Right ventricle myocardium superior (tissue), 1 donor: ENCODE measurements at places on chromosomes 16 and 17. TPM values are rescaled to one million over a fixed set of nuclear protein-coding genes. Genes with fewer than 3 reads are reported as not detected.

- no peak for DNase-seq
Observed at GRCh38 chr16:78105517-78105916, 6.1 kb downstream of the WWOX start.

GRCh38 chr17:67260170-67260987 lies 15.4 kb upstream of the HELZ start:
- DNase-seq, result peak; percentile 47

GRCh38 chr16:82741073-82741615 lies 114.4 kb downstream of the CDH13 start:
- no peak for DNase-seq

DNA sequence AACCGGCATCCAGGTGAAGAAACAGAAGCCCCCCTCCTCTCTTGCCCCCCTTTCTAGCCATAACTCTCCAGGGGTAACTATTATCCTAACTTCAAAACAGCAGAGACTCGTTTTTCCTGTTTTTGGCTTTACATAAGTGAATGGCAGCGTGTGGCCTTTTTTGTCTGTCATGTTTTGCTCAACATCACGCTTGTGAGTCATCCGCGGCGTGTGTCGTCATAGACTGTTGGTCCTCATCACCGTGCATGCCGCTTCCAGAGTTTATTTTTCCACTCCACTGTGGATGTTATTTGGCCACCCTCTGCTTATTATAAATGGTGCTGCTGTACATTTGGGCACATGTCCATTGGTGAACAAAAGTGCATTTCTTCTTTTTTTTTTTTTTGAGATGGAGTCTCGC lies 52.6 kb downstream of the ERN1 start:
- peak; percentile 75 for DNase-seq

RPGRIP1L gene
- 2.0 TPM for total RNA-seq

ADAP2 gene
- total RNA-seq, result 7.6 TPM

DNA sequence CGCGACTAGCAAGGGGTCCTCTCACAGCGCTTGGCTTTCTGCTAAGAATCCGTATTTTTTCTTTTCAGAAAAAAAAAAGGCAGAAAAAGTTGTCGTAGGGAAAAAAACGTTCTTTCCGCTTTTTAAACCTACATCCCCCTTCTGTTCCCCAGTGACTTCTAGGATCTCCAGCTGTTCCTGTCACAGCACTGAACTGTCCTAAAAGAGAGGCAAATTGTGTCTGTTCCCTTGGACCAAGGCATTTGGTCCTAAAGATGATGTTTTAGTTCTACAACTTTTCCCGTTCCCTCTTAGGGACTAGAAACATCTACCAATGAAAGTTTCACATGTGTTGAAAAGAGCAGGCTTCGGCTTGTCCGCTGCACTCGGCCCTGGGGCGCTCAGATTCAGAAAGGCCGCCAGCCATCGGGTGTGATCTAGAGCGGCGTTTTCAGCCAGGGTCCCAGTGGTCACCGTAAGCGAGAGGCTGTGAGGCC lies 100.7 kb upstream of the CHMP6 start:
- DNase-seq, result peak; percentile 46

DNA sequence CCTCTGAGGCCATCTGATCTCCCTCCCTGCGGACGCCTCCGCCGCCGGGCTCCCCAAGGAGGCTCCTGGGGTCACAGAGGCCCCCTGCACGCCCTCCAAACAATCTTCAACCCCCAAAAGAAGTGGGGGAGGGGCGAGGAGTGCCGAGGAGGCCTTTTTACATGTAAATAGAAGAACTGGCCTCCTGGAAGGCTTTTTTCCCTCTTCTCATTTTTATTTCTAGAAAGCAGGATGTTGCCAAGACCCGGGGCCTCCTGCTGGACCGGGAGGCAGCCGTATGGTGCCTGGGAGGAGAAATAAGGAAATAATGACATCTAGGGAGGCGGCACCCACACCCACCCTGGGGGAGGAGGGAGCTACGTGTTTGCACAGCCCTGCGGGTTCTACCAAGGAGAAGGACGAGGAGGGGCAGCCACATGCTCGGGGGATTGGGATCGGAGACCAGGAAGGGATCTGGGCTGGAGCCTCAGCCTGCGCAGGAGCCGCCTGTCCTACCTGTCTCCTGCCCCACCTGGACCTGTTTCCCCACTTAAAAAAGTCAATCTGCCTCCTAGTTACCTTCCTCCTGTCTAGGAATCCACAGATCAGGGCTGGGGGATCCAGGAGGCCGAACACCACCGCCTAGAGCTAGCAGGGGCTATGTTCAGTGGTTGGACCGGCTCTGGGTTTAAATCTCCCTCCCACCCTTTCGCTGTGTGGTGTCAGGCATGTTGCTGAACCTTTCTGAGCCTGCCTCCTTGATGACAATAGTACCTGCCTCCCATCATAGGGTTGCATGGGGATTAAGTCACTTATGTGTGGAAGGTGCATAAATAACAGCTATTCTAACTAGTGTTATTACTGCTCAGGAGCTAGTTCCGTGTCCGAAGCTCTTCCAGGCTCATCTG lies 175.7 kb upstream of the GSE1 start:
- no peak for DNase-seq

- DNase-seq, result no peak
Observed at GRCh38 chr17:70171159-70171558, 1.8 kb downstream of the KCNJ2 start.

GRCh38 chr17:74369221-74369620 lies 1.9 kb downstream of the GPR142 start:
- peak; percentile 75 for DNase-seq

KRT17 gene
- not detected for total RNA-seq

PMP22 gene
- 183 TPM for total RNA-seq

DNA sequence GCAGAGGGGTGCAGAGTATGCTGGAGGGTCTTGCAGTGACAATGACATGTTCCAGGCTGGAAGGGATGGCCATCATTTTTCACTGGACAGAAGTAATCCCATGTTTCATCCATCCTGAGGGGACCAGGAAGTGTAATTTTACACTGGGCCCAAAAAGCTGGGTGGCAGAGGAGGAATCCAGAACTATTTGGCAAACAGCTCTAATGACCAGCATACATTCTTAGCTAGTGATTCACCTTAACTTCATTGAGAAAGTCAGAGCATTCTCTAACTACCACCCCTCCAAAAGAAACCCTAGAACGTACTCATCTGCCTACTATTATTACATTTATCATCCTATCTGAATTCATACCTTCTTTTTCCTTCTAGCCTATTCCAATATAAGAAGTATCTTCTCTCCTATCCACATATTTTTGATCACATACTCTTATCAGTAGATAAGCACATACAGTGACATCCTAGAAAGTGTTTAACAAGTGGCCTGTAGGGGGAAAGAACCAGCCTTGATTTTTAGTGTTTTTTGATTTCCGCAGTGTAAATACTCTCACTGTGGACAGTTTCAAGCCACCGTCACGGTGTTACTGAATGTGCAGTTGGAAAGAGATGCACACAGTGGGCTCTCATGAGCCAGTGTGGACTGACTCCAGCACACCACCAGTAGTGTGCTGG lies 118.1 kb downstream of the FTO start:
- no peak for DNase-seq

GRCh38 chr16:81371106-81371505 lies 56.3 kb downstream of the GAN start:
- DNase-seq, result no peak

SLC6A2 gene
- not detected for total RNA-seq

DNA sequence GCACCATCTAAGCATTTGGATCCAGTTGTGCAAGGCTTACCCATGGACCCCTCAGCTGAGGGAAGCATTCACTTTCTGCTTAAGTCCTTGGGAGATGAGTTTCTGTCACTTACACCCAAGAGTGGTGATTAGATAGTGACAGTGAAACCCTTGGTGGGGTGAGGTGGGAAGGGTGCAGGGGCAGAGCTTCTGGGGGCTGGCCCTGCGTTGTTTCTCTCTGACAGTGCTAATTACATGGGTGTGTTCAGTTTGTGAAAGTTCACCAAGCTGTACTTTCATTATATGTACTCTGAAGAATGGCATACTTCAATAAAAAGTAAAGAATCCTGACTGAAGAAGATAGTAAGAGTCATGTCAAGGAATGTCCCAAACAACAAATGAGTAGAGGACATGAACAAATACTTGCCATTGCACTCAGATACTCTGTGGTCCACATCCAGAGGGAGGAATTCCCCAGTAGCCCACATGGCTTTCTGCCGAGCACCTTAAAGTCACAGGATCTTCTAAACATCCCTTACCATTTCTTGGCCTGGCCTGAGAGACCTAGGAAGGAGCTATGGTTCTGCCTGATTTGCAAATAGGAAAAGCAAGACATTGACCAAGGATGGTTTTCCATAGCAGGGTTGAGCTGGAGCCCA lies 8.4 kb downstream of the CHST6 start:
- no peak for DNase-seq

DNA sequence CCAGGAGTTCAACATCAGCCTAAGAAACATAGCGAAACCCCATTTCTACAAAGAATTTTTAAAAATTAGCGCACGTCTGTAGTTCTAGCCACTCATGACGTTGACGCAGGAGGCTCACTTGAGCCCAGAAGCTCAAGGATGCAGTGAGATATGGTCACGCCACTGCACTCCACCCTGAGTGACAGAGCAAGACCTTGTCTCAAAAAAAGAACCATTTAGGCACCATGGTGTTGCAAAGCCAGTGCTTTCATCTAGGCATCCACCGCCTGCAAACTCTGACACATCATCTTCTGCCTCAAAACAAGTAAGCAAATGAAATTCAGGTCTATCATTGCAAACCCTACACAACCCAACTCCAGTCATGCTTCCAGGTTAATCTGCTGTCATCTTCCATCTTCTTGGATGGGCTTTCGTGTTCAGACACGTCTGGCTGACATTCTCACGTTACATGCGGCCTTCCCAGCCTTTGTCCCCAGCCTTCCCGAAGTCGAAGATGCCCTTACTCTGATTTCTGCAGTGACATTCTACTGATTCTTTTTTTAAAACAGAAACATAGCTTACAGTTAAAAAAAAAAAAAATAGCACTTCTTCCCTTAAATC lies 8.9 kb downstream of the ANKRD11 start:
- DNase-seq, result no peak

DNA sequence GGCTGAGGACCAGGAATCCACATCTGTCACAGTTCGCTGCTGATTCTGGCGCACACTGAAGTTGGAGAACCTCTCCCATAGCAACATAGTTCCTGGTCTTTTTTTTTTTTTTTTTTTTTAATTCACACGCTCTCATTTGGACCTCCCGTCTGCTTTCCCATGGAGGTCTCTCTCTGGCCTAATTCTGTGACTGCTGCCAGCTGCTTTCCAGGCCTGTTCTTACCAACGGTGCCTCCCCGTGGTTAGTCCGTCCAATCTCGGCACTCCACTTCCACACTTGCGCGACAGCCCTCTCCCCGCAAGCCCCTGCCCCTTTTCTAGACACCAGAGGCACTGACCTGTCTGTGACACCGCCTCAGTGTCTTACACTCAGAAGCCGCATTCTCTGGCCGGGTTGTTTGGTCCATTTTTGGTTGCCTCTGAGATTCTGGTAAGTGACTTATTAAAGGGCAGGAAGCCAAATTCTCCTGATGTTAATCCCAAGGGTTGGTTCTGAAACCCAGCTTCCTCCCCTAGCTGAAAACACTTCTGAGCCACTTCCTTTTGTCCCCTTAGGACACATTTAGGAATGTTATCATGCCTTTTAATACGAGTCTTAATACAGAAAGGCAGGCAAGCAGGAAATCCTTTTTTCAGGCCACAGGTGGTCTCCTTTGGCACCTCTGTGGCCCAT lies 1.1 kb upstream of the AKTIP start:
- DNase-seq, result peak; percentile 74

DNA sequence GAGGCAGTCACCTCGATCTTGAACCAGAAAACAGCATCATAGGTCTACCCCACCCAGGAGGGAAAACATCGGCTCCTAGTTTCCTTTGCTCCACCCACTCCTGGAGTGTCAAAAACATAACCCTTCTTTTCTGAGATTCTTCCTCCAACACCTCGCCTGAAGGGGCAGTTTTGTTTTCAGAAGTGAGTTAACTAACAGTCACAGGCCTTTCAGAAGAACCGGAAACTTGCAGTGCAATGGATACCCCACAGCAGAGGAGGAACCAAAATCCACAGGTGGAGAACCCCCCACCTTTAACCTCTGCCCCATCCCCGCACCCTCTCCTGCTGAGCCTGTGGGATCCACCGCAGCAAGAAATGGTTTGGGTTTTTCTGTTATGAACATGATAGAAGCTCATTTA lies 7.8 kb upstream of the TEX2 start:
- no peak for DNase-seq

TPSD1 gene
- total RNA-seq, result 0.51 TPM

NACA2 gene
- not detected for total RNA-seq

PRSS8 gene
- total RNA-seq, result not detected

- no peak for DNase-seq
Observed at GRCh38 chr16:69626256-69626655, 60.5 kb downstream of the NFAT5 start.

DNA sequence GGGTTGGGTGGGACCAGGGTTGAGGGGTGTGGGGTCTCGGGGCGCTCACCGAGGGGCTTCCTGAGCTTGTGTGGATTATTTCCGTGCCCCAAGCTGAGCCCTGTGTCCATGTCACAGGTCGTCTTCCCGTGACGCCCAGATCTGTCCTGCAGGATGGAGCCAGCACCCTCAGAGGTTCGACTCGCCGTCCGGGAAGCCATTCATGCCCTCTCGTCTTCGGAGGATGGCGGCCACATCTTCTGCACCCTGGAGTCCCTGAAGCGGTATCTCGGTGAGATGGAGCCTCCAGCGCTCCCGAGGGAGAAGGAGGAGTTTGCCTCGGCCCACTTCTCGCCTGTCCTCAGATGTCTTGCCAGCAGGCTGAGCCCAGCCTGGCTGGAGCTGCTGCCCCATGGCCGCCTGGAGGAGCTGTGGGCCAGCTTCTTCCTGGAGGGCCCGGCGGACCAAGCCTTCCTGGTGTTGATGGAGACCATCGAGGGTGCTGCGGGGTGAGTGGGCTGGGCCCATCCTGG lies 1.0 kb downstream of the TELO2 start:
- DNase-seq, result peak; percentile 80

DNA sequence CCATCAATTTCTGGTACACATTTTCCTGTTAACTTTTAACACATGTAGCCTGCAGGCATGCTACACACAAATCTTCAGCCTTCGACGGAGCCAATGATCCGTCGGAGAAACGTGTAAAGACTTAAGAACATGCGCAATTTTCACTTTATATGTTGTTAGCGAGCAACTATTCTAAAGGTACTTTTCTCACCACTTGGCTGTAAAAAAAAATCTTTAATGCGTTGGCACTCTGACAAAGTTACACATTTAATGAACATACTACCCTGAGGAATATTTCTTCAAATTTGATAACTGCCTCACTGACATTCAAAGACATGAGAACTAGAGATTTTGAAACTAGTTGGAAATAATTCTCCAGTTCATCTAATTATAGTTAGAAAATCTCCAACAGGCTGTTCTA lies 507.5 kb upstream of the SALL1 start:
- DNase-seq, result no peak

GRCh38 chr16:80667251-80667560 lies 126.4 kb downstream of the DYNLRB2 start:
- DNase-seq, result no peak

SAP30BP gene
- total RNA-seq, result 40.0 TPM

TMEM114 gene
- not detected for total RNA-seq

- DNase-seq, result peak; percentile 62
Observed at GRCh38 chr16:57720142-57720575, 15.4 kb upstream of the KATNB1 start.
